Kidney glomerular epithelial cell (primary cell): ENCODE measurements at places on chromosomes 2 and 18.
A peak's percentile ranks its signal among the peaks of the same experiment; 100 is the strongest.

DNA sequence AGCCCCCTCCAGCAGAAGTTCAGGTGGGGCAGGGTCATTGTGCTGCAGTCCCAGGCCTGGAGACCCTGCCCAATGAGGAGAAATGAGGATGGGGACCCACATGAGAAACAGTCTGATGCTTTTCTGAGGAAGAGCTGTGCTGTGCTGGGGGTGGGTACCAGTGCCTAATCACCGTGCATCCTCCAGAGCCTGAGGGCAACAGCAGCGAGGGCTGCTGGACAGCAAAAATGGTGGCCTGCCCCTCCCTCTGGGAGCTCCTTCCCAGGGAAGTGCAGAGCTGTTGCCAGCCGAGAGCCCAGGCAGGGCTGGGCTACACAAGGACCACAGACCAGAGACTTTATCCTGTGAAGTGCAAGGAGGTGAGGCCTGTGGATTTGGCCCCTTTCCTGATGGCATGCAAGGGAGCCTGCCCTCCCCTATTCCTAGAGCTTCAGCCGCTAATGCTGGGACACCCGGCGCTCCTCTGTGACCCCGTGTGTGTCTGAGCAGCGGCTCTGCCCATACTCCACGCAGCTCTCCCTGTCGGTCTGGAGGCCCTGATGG lies 134.8 kb downstream of the DSEL start:
- no peak for DNase-seq

DNA sequence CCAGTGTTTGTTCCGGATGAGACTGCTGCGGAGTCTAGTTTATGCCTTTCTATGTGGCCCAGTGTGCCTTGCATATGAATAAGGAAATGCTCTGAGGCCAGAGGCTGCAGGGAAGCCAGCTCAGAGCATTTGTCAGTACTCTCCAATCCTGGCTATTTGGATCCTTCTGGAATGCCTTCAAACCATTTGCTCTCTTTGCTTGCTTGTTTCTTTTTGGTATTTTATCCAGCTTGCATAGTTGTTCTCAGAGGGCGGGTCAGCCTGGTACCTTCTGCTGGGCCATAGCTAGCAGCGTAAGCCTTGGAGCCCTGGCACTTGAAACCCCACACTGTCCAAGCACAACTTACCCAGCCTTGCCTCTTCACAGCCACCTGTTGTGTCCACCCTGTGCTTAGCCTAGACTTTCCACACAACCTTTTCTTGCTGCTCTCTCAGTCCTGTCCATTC lies 20.5 kb downstream of the CENPO start:
- DNase-seq, result no peak

DNA sequence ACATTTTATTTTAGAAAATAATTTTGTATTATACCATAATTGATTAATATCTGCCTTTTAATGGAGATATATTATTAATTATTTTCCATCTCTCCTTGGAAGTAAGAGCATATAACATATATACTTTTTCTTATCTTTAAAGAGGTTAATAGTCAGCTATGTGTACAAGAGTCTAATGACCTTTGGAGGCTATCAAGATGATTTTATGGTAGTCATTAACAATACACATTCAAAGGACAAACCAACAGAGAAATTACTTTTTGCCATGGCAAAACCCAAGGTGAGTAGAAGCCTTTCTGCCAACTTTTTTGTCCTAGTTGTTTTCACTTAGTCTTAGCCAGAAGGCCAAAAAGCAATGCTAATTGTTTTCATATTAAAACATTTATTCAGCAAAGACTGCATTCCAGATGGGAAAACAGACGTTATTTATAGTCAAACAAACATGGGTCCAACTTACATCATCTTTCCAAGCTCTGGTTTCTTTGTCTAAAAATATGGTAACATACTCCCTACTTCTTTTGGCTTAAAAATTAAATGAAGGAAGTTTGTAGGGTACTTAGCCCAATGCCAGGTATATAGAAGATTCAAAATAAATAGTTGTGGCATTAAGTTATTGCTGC lies 9.6 kb upstream of the DYNC2LI1 start:
- no peak for DNase-seq

DNA sequence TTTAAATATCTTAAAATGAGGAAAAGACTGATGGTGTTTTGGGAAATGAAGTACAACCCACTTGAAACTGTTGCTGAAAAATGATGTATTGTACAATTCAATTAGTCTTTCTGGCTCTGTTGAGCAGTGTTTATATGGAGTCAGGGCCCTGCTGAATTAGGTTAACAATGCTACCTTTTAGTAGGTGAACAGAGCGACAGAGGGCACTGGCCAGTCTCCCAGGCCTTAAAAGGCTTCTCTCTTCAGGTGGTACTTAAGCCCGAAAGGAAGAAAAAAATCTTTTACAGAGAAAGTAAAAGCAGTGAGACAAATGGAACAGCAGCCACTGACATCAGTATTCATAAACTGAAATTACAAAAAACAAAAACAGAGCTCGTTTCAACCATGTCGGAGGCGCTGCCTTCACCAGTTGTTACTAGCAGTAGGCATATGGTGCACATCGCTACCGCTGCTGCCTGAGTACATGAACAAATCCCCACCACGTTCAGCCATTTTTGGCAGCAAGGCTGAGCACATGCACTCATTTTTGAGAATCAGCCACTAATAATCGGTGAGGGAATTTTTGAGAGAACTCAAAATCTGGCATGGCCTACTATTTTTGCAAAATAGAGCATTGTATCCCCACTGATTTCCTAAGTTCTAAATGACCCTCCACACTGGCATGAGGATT lies 91.8 kb downstream of the PLEKHM3 start:
- no peak for DNase-seq

DNA sequence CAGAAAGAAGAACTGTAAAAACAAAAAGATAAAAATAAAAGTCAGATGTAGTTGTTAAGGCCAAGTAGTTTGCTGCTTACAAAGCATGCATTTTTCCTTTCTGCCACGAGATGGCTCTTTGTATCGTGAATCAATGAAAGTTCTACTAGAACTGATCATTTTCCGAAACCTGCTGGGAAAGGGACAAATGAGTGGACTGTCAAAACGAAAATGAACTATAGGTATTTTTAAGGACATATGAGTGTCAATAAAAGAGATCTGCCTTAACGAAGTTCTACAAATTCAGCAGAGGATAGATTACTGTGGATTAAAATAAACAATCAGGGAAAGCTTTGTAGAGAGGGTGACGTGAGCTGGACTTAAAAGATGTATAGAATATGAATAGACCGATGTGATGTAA lies 15.0 kb upstream of the ELOA2 start:
- DNase-seq, result peak; percentile 29

- DNase-seq, result no peak
Observed at GRCh38 chr2:229257985-229258384, 13.1 kb downstream of the PID1 start.

- peak; percentile 47 for DNase-seq
Observed at GRCh38 chr2:80499095-80499494, 194.5 kb upstream of the LRRTM1 start.
